ENCODE measurements at places on chromosomes 2 and 18. TPM values are rescaled to one million over a fixed set of nuclear protein-coding genes. Genes with fewer than 3 reads are reported as not detected.

- peak overlapping the region; percentile 99 for H3K27ac ChIP-seq
- no peaks in the 10 kb centered on the region for H3K27me3 ChIP-seq
- no peak for DNase-seq
- peaks cover 7% of the 10 kb centered on the region for H3K4me1 ChIP-seq
- H3K4me3 ChIP-seq, result peak overlapping the region; percentile 0
Measured at GRCh38 chr2:61179701-61180639, 18.0 kb downstream of the C2orf74 start.

GRCh38 chr2:133293544-133294353 lies 274.5 kb downstream of the NCKAP5 start:
- no peaks in the 10 kb centered on the region for H3K36me3 ChIP-seq
- H3K4me3 ChIP-seq, result no peak overlapping the region
- no peak for DNase-seq
- H3K27me3 ChIP-seq, result no peaks in the 10 kb centered on the region
- no peaks in the 10 kb centered on the region for H3K4me1 ChIP-seq
- no peak overlapping the region for H3K27ac ChIP-seq

The NEU4 gene
- 3.0 TPM for total RNA-seq

The LIMS4 gene
- 1.3 TPM for total RNA-seq

DNA sequence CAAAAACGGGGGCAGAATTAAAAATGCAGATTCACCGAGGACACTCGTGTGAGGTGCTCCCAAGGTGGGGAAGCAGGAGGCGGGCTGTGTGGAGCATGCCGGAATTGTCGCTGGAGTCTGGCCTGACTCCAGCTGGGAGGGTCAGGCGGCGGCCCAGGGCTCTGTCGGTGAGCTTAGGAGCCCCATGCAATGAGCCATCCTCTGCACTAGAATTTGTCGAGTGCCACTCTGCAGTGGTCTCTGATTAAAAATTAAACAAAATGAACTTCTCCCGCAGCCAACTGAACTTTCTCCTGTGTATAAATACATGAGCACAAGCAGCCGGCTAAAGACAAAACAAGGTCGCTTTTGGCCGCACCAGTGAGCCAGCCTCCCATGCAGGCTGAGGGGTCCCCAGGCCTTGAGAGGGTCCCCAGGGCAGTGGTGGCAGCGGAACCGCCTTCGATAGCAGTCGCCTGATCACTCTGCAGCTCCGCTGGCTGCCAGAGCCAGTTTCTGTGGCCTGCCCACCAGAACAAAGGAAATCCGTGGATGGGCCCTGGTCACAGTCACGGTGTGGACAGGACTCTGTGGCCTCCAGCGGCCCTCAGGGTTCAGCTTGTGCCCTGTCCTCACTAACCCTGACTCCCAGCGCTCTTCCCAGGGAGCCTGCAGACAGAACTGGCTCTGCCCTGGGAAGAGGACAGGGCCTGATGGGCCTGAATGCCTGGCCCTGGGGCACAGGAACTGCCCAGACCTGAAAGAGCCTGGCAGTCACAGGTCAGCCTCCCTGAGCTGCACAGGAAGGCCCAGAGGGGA lies 201.3 kb downstream of the EIPR1 start:
- no peak overlapping the region for H3K27ac ChIP-seq
- no peak for DNase-seq
- H3K27me3 ChIP-seq, result no peaks in the 10 kb centered on the region
- H3K4me1 ChIP-seq, result no peaks in the 10 kb centered on the region
- H3K36me3 ChIP-seq, result no peaks in the 10 kb centered on the region
